ENCODE measurements at places on chromosomes 16 and 17. TPM values are rescaled to one million over a fixed set of nuclear protein-coding genes. Genes with fewer than 3 reads are reported as not detected.

HS3ST2 gene
- polyA plus RNA-seq, result 0.27 TPM

NEK8 gene
- polyA plus RNA-seq, result 8.4 TPM

CES5A gene
- polyA plus RNA-seq, result 0.18 TPM

USP6 gene
- polyA plus RNA-seq, result 2.9 TPM

DNA sequence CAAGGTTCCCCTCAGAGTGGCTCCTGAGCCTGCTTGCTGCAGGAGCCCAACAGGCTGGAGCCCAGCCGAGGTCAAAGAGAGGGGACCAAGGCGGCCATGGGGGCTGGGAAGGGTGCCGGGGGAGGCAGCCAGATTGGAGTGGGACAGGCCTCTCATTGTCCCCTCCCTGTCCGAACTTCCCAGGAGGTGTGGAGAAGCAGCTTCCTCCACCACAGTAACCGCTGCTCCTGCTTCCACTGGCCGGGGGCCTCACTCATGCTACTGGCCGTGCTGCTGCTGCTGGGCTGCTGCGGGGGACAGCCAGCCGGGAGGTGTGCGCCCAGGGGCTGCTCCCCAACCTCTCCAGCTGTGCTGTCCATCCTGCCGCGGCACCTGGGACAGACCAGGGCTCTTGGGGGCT is 29.3 kb downstream of the TMEM94 start:
- no peak for DNase-seq

DNA sequence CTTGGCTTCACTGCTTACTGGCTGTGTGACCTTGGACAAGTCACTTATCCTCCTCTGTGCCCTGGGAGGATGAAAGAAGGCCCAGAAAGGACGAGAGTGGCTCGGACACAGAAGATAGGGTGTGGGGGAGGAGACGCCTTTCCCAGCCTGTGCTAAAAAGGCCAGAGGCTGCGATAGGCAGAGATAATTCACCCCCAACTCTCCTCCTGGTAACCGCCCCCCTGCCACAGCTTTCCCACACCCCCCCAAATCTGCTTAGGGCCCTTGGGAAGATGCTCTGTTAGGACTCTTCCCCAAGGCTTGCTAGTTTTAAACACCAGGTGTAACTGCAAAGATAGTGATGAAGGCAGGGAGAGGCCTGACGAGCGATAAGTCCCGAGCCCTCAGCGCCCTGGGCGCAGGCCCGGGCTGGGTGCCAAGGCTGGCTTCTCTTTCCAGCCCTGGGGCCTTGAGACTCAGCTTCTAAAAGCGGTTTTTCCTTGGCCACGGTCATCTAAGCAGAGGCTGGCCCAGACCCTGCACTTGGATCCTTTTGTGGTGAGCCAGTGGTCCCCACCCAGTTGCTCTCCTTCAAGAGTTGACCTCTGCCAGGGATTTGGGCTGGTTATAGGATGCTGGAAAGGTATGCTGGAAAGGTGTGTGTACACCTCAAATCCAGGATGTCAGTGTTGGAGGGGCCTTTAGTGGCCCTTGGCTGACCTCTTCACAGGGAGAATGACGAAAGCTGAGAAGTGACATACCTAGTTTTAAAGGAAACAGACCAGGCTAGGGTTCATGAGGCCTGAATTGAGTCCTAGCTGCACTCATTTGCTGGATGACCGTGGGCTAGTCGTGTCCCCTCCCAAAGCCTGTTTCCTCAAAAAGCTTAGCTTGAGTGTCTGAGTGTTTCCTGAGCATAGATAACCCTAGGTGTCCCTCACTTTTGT is 3.4 kb upstream of the PPP1R9B start:
- DNase-seq, result no peak

- no peak for DNase-seq
Observed at GRCh38 chr17:1545618-1546017, 17.0 kb downstream of the PITPNA start.

GRCh38 chr16:58411736-58412614 is 19.7 kb downstream of the GINS3 start:
- no peak for DNase-seq

GRCh38 chr17:75273977-75274708 is 3.1 kb upstream of the MIF4GD start:
- DNase-seq, result no peak

DNA sequence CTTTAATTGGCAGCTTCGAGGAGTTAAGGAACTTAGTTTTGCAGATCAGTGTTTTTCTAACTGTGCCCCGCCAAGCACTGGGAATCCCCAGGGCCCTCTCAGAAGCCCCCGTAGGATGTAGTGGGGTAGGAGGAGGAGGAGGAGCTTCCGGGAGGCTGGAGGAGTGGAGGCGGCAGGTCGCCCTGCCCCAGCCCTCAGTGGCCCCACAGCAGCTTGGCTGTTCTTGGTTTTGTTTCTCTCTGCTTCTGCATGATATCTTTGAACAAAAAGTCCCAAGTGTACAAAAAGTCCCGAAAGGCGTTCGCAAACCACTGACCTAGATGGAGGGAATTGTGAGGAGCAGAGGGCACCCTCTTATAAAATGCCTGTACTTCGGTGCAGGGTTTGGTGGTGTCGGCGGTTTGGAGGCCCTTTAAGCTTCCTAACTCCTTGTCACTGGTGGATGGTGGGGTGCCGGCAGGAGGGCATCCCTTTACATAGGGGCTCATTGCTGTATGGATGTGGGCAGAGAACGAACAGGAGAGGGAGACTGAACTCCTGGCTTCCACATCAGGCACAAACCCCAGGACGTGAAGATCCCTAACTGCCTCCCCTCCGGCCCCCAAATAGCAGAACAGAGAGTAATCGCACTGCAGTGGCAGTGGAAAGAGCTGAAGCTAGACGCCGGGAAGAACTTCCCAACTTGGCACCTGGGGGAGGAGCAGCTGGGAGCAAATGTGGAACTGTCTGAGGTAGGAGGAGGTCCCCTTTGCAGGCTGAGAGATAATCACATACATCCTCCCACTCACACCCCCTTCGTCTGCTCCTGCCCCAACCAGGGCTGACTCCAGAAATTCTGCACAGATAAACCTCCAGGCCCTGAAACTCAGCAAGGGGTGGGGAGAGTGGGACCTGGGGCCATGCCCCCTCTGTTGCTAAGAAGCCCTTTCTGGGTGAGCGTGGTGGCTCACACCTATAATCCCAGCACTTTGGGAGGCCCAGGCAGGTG is 20.1 kb downstream of the EPOP start:
- DNase-seq, result no peak

GRCh38 chr17:81908793-81909192 is 2.4 kb downstream of the PCYT2 start:
- no peak for DNase-seq

GRCh38 chr17:49224198-49224996 is 6.2 kb downstream of the PHOSPHO1 start:
- DNase-seq, result no peak

GRCh38 chr16:84897911-84898377 is 78.2 kb downstream of the CRISPLD2 start:
- no peak for DNase-seq

DNA sequence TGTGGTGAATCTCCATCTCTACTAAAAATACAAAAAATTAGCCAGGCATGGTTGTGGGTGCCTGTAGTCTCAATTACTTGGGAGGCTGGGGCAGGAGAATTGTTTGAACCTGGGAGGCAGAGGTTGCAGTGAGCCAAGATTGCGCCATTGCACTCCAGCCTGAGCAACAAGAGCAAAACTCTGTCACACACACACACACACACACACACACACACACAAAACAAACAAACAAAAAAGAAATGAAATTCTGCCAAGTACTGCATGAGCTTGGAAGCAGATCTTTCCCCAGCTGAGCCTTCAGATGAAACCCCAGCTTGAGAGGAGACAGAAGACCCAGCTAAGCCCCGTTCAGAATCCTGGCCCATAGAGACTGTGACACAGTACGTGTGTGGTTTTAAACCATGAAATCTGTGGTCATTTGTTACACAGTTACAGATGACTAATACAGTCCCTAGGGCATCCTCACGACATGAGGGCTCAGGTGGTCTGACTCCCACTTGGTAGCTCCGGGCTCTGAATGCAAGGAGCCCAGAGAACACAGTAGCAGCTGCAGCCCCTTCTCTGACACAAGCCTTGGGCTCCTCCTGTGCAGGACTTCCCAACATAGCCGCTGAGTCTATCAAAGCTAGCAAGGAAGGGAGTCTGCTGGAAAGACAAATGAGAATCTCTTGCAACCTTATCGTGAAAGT is 132.8 kb downstream of the SEC14L1 start:
- no peak for DNase-seq

GRCh38 chr16:50088302-50088701 is 22.5 kb downstream of the HEATR3 start:
- DNase-seq, result no peak

Data from renal cortex interstitium (tissue), 15 donors.